GM18507 (cell line): ENCODE measurements at places on chromosomes 6 and 20.

DNA sequence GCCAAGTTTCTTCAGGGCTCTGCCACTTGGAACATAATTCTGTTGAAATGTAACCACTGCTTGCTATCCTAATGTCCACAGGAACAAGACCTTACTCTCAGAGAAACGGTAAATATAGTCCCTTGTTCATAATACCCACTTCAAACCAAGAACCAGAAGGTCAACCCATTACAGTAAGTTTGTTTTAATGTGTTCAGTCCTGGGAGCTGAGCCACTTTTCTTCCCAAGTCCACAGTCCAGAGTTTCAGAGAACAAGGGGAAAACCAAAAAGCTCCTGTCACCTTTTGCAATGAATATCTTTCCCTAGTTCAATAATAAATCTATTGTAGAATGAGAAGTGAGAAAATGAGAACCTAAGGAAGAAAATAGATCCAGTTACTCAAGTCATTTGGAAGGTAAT, 431.9 kb upstream of the MANEA start:
- no peak for DNase-seq

DNA sequence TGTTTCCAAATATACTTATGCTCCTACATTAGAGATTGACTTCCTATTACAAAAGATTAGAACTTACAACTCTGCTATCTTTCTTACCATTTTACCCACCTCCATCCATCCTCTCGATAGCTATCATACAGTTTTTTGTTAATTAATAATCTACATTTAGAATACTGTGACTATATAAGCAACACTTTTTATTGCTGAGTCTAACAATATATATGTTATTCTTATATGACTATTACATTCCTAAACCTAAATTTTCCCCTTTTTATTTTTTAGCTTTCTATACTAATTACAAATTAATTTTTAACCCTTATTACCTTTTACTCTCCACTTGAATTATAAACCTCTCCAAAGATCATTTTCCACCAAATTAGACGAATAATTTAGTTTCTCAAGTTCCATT, 57.0 kb downstream of the RNF217 start:
- DNase-seq: no peak

- DNase-seq: no peak
Measured at GRCh38 chr20:4813076-4813862, 91.6 kb downstream of the PRND start.

DNA sequence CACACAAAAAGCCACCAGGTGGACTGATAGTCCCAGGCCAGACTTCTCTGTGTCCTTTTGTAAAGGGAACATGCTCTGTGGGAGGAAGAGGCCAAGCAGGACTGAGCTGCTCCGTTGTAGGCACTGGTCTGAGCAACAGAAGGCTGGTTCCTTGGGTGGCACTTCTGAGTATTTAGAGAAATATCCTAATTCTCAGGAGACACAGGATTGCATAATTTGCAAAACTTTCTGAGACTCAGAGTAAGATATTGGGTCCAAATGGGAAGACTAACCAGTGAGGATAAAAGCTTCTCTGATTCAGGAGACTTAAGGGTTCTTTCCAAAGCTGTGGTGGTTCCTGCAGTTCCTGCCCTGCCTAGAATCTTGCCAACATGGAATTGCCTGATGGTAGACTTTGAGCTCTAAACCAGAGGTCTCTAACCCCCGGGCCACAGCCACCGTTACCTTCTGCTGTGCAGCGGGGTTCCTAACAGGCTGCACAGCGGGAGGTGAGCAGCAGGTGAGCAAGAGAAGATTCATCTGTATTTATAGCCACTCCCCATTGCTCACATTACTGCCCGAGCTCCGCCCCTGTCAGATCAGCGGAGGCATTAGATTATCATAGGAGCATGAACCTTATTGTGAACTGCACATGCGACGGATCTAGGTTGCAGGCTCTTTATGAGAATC, 107.0 kb downstream of the OLIG3 start:
- no peak for DNase-seq

DNA sequence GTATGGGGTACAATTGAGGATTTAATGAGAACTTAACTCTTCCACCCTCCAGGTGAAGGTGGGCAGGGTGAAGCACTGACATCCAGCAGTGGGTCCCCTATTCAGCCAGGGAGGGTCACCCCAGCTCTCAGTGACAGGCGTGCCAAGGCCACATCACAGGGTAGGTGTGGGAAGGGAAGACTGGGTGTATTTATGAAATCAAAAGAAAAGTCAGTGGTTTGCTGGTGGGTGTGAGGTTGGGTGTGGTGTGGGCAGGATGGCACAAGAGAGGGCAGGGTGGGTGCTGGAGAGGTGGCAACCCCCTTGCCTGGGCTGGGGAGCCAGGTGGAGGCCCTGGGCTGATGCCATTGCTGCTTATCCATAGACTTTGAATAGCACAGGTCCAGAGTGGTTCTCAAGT, 16.6 kb downstream of the SYNDIG1 start:
- DNase-seq: no peak

- no peak for DNase-seq
Measured at GRCh38 chr6:10518557-10519407, 2.4 kb upstream of the GCNT2 start.

GRCh38 chr20:38581013-38581412, at the start of gene ADIG:
ADIG (plus strand) TSS chr20:38581197; CDS start chr20:38581251, 54 bp downstream.
- no peak for DNase-seq

- no peak for DNase-seq
Measured at GRCh38 chr20:33861458-33861857, 50.3 kb downstream of the CHMP4B start.

DNA sequence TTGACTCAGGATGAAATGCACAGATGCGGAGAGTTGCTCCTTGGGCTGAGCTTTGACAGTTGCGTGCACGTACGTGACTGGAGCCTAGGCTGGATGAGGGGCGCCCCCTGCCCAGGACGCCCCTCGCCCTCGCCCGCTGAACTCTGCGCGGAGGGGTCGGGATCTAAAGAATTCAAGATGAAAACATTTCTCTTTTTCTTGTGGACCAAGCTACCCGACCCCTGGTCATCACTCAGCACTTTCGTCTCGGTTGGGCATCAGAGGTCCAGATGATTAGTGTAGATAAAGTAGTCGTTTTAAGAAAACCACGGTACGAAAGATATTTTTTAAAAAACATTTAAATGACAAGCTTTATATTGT, 700 bp downstream of the DTD1 start:
- no peak for DNase-seq

- no peak for DNase-seq
Measured at GRCh38 chr6:164045082-164045481, 630.6 kb downstream of the QKI start.

DNA sequence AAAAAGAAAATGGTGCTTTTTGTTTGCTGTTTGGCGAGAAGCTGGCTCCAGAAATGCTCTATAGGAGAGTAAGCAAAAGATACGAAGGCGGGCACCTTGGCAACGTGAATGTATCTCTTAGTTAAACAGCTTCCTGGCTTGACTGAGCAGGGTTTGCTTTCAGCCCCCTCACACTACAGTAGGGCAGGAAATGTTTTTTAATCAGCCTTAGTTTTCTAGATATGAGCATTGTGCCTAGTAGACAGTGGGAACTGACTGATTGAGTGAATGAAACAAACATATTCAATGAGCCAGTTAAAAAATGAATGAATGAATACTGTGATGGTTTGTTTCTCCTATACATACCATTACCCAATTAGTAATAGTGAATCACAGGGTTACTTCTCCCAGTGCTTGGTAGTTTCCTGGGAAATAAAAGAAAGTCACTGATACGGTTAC, 19.9 kb downstream of the CAP2 start:
- DNase-seq: no peak

- DNase-seq: no peak
Measured at GRCh38 chr6:145406783-145407182, 328.5 kb downstream of the EPM2A start.

DNA sequence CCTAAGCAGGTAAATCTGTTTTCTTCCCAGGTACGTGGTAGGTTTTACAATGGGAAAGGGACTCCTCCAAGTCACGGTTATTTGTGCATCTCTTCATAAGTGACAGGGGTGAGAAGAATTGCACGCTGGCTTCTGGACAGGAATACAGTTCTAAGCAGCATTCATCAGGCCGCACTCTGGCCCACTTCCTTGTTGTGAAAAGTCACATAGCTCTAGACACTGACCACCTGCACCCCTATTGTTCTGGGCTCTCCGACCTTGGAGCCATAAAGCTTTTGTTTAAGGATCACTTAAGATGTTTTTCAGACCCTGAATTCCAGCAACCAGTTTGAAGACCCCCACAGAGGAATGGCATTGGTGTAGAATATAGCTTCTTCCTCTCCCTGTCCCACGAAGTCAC, 31.4 kb downstream of the RAMACL start:
- no peak for DNase-seq

- DNase-seq: no peak
Measured at GRCh38 chr6:168939041-168939440, 314.6 kb downstream of the THBS2 start.

GRCh38 chr20:50471231-50471630, 39.0 kb upstream of the PTPN1 start:
- no peak for DNase-seq

DNA sequence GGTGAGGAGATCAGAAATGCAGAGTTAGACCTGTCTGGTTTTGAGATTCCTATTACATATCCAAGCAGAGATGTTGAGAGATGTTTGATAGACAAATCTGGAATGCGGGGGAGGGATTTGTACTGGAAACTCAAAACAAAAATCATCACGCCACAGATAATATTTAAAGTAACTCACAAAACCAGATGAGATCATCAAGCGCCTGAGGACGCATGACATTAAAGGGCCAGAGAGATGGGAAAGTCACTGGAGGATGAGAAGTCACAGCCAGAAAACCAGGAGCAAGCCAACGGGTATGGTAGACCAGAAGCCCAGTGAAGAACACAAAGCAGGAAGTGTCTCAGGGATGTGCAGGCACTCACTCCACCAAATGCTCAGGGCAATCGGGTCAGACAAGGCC, 87.7 kb downstream of the DLL1 start:
- no peak for DNase-seq

DNA sequence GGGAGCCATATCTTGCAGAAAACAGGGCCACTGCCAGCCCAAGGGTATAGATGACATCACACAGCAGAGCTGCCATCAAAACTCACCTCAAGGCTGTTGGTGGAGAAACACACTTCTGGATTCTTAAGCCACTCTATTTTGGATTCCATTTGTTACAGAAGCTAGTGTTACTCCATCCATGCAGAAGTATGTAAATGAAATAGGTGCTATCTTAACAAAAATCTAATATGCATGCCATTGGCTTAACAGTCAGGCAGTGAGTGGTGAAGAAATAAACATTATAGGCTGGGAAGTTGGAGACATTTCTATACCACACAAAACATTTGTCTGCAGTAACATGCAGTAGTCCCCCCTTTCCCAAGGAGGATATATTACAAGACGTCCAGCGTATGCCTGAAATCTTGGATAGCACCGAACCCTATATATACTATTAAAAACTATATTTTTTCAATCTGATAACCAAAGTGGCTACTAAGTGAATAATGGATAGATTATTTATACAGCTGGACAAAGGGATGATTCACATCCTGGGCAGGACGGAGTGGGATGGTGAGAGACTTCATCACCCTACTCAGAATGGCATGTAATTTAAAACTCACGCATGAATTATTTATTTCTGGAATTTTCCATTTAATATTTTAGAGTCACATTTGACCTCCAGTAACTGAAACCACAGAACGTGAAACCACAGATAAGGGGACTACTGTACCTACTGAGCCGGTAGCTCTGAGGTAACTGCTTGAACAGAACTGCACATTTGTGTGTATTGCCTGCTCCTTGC, 160.0 kb upstream of the PLN start:
- DNase-seq: no peak

- DNase-seq: no peak
Measured at GRCh38 chr20:60561052-60561451, 602.8 kb downstream of the CDH26 start.

DNA sequence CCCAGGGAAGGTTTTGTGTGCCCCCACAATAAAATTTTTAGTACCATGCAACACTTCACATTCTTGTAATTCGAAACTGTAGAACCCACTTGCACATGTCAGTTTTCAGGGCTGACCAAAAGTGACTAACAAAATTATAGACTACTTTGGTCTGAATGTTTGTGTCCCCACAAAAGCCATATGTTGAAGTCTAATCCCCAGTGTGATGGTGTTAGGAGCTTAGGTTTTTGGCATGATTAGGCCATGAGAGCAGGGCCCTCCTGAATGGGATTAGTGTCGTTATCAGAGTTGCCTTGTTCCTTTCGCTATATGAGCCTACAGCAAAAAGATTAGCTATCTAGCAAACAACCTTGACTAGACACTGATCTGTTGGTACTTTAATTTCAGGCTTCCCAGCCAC, 49.0 kb upstream of the TENT5A start:
- DNase-seq: no peak

DNA sequence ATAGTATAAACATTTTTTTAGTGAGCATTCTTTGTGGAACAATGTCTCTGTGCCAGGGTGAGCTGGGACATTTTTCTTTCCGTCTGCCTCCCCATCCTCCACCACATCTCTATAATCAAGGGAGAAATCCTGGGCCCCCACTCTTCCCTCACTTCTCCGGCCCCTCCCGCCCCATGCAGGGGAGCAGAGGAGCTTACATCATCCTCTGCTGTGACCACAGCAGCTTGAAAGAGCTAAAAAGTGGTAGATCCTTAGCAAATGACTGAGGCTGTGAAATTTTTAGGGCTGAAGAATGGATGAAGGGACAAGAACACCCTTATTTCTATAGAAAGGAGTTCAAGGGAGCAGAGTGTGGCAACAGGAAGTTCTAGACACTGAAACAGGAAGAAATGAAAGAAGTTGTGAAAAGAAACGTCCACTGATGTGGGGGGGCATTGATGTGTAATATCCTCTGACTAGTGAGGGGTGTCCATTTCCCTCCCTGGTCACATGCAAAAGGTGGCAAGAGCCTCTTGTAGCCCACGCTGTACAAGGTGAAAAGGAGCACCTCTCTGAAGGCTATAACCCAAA, 380.3 kb upstream of the JARID2 start:
- DNase-seq: no peak

DNA sequence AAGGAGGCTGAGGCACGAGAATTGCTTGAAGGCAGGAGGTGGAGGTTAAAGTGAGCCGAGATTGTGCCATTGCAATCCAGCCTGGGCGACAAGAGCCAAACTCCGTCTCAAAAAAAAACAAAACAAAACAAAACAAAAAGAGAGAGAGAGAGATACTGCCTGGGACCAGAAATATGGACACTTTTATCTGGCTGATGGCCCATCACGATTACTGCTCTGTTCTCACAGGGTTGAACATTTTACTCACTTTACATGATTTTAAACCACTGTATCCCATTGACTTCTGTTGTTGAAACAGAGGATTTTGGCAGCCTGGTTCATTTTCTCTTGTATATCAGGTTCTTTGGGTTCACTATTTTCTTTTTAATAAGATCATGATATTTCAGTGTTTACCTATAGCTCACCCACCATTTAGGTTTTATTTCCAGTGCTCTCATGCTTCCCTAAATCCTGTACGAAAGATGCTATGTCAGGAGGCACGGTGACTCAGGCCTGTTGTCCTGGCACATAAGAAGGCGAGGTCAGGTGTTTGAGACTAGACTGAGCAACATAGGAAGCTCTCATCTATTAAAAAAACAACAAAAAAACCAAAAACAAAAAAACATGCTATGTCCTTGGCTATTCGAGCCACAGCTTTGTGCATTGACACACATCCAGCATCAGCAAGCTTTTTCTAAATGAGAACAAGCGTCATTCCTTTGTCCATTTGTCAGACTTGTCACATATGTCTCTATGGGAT, 34.5 kb upstream of the RREB1 start:
- DNase-seq: no peak
